Stimulated activated CD8-positive, alpha-beta memory T cell treated with anti-CD3 and anti-CD28 coated beads, Interleukin-15, amount 100 ng/mL, for 4 hours (primary cell): ENCODE measurements at places on chromosomes 16 and 17.

DNA sequence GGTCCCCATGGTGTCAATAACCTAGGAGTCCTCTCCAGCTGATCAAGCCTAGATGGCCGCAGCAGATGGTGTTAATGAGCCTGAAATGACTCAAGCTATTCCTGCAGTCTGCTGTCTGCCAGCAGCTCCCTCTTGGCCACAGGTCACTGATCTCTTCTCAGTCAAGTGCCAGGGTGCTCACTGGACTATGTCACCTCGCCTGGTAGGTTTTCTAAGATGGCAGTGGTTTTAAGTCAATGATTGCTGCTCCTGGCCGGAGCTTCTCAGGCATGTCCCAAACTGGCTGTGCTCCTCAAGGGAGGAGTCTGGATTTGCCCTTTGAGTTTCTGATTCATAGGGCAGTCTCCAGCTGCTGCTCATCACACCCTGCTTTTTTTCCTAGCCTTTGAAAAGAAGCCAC, 58.6 kb upstream of the SHISA6 start:
- DNase-seq = no peak

DNA sequence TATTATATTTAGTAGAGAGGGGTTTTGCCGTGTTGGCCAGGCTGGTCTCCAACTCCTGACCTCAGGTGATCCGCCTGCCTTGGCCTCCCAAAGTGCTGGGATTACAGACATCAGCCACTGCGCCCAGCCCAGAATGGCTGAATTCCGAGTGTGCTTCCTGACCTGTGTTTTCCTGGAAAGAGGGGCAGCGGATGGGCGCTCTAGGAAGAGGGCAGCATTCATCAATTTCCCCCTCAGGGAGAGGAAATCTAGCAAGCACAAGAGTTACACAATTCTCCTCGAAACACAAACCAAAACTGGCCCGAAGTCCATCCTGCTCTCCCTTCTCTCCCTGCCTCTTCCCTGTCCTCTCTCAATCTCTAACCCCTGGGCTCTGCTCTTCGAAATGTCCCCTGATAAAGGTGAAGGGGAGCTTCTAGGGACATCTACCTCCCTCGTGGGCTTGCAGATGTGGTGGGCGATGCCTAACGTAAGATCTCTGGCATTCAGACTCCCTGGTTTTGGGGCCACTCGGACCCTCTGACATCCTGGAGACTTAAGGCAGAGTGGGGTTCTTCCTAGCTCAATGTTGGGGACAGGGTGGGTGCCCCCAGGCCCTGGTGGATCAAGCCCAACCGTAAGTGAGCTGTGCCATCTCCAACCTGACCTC, 1.0 kb downstream of the IL27 start:
- no peak for DNase-seq

- no peak for DNase-seq
Observed at GRCh38 chr16:67164599-67165061, at the start of gene HSF4. Gene HSF4, plus strand, starts transcription at chr16:67164745. Its CDS starts 67 bp downstream, at chr16:67164812.

DNA sequence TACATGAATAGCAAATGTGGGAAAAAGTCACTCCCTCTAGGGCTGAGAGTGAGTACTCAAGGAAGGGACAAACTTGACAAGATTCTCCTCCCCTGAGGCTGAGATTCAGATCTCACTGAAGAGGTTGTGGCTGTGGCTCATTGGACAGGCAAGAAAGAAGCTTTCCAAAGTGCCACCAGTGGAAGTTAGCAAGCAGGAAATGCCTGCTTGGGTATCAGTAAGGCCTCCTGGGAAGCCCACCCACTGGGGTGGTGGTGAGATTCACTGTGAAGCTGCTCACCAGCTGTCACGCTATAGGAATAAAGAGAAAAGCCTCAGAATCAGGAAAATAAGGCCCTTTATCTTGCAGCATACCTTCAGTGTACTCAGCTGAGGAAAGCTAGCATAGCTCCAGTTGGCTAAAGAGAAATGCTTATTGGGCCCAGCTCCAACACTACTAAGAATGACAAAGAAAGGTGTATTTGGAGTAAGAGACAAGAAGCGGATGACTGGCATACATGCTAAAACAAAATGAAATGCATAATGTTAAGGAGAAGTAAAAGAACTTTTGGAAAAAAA, 274.4 kb upstream of the TOM1L1 start:
- DNase-seq = no peak

DNA sequence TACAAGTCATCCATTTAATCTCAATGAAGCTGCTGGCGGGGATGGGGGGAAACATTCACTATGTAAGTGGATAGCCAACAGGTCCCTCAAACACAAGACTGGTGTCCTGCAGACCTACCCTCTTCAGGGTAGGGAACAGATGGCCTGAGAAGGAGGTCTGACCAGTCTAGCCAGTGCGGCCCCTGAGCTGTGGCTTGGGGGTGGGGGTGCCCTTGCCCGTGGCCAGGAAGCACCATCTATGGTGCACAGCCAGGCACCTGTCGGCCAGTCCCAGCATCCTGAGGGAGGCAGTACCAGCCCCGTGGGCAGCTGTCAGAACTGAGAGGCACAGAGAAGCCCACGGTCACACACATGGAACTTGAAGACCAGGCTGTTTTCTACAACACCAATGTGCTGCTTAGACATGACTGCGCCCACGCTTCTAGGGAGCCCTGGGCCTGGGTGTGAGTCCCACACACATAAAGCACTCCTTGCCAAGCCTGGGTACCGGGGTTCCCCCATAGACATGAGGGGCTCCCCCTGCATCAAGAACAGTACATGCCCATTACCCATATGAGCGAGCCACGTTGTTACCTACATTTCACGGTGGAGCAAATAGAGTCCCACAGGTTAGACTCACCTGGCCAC, 40.9 kb downstream of the RMI2 start:
- no peak for DNase-seq

DNA sequence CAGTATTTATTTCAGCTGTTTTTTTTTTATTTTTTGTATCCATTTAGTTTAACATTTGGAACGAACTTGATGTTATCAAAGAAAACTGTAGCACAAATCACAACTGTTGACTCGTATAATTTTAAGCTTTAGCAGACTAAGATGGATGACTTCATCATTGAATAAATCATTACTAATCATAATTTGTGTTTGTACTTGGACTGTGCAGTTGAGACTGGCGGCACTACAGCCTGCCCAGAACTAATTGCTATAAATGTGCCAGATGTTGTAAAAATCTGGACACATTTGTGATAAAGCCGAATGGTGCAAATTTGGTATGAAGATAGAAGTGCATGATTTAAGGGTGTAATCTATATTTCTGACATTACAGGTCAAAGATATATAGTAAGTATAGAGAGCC, 897.7 kb upstream of the CDH8 start:
- DNase-seq = no peak

DNA sequence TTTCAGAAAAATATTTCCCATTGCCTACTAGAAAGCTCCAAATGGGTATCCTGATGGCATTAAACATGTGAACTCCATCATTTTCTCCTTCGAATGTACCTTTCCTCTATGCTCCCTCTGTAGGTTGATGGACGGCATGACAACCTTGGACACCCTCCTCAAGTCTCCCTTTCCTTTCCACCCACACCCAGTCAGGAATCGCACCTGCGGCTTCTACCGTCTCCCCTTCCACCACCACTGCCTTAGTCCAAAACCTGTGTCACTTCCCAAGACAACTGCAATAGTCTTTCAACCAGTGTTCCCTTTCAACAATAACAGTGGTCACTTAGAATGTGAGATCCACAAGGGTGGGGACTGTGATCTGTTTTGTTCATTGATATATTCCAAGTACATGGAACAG, 233.1 kb upstream of the AXIN2 start:
- no peak for DNase-seq

DNA sequence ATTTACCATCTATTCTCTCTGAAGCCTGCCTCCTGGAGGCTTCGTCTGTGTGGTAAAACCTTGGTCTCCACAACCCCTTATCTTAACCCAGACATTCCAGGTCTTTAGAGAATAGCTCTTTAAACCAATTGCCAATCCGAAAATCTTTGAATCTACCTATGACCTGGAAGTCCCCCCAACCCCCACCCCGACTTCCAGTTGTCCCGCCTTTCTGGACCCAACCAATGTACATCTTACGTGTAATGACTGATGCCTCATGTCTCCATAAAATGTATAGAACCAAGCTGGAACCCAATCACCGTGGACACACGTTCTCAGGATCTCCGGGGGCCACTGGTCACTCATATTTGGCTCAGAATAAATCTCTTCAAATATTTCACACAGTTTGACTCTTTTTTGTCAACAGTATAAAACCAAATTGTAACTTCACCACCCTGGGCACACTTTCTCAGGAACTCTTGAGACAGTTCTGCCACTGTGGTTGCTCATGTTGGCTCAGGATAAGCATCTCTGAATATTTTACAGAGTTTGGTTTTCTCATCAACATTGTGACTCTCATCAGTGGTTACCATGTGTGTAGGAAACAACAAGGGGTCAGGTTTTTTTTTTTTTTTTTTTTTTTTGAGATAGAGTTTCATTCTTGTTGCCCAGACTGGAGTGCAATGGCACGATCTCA, 18.1 kb upstream of the DNAH17 start:
- DNase-seq = no peak

DNA sequence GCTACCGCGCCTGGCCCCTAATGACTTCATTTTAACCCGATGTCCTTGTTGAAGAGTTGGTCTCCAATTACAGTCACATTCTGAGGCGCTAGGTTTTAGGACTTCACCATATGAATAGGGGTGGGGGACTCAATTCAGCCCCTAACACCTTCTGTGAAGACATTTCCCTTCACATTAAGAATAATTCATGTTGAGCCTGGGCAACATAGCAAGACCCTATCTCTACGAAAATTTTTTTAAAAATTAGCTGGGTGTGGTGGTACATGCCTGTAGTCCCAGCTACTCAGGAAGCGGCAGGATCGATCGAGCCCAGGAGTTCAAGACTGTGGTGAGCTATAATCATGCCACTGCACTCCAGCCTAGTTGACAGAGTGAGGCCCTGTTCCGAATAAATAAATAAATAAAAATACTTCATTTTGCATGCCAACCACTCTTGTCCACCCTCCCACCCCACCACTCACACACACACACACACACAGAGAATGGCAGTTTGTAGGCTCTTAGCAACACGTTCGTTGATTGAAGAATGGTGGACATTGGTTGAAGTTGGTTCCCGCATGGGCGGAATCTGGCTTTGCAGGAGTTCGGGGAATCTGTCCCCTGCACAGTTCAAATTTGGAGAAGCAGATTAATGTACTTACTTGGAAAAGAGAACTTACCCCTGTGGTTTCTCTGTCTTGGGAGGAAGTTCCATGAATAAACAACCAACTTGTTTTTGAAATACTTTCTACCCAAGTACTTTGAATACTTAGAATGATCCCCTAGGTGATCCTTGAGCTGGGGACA, 27.8 kb upstream of the TVP23A start:
- DNase-seq = no peak

- DNase-seq = no peak
Observed at GRCh38 chr17:40597556-40598300, 32.5 kb upstream of the CCR7 start.

DNA sequence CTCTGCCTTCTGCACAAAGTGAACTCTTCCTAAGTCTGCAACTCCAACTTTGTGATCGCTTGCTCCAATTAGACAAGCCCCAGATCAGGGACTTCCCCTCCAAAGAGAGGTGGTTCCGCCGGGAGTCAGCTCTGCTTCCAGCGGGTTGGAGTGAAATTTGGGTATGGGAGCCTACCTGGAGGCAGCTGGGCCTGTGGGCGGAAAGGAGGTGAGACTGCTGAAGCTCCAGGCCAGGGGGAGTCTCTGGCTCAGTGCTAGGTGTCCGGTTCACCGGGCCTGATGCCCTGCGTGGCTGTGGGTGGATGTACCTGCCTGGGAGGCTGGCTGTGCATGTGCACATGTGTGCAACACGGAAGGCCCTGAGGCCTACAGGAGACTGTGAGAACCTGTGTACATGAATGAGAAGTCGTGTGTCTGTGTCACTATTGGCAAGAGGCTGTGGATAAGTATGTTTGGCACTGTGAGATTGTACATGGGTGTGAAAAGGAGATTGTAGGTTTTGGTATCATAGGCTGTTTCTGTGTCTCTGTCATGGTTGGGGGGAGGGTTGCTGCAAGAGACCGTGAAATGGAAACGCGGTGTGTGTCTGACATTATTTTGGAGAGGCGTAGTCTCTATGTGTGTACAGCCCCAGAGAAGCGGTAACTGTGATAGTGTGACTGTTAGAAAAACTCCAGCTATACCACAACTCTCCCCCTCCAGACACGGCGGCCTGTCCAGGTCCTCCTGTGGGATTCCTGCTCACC, 4.2 kb downstream of the LHX1 start:
- no peak for DNase-seq

- DNase-seq = no peak
Observed at GRCh38 chr17:66290101-66290722, 12.2 kb upstream of the PRKCA start.

GRCh38 chr17:69716556-69716955, 302.1 kb downstream of the MAP2K6 start:
- DNase-seq = no peak

- no peak for DNase-seq
Observed at GRCh38 chr17:66378296-66378695, 75.9 kb downstream of the PRKCA start.

GRCh38 chr17:77374170-77374936, 233.6 kb downstream of the SEC14L1 start:
- DNase-seq = no peak

- DNase-seq = no peak
Observed at GRCh38 chr16:85536073-85536410, 77.1 kb upstream of the GSE1 start.

DNA sequence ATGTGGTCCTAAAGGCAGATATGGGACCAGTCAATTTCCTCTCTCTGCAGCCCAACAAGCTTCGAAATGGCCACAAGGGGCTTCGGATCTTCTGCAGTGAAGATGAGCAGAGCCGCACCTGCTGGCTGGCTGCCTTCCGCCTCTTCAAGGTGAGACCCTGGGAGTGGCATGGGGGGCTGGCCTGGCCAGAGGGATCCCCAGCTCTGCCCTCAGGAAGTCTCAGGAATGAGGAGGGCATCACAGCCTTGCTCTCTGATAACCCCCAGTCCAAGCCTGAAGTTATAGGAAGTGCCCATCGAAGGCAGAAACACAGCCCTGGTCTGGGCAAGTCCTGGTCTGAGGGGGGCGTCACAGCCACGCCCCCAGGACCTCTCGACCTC, 7.1 kb downstream of the GRB7 start:
- no peak for DNase-seq

DNA sequence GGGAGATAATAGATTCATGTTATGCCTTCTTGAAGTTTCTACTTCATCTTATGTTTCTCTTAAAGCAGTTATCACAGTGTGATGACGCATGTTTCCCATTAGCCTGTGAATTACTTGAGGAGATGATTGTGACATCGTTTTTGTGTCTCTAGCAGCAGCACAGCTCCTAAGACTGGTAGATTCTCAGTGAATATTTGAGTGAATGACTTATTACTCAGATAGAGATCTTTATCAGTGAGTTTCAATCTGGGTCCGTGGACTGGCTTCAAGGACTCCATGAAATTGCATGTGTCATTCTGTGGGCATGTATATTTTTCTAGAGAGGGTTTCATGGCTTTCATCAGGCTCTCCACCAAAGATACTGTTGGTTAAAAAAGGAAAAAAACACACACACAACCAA, 29.9 kb downstream of the YPEL2 start:
- DNase-seq = no peak
